ENCODE measurements at places on chromosomes 4 and X.

- peak; percentile 37 for DNase-seq
Observed at GRCh38 chr4:9703391-9703790, 78.0 kb upstream of the DRD5 start.

- DNase-seq = no peak
Observed at GRCh38 chr4:39025552-39026085, 6.6 kb downstream of the TMEM156 start.

GRCh38 chr4:175373031-175373430, 439.0 kb downstream of the GPM6A start:
- DNase-seq = no peak

- DNase-seq = no peak
Observed at GRCh38 chr4:73404042-73404441, at the start of gene ALB. TSS of gene ALB (plus strand) at chr4:73404287. CDS start at chr4:73404328, 41 bp downstream.

- DNase-seq = no peak
Observed at GRCh38 chr4:186030399-186030775, 38.6 kb upstream of the TLR3 start.

DNA sequence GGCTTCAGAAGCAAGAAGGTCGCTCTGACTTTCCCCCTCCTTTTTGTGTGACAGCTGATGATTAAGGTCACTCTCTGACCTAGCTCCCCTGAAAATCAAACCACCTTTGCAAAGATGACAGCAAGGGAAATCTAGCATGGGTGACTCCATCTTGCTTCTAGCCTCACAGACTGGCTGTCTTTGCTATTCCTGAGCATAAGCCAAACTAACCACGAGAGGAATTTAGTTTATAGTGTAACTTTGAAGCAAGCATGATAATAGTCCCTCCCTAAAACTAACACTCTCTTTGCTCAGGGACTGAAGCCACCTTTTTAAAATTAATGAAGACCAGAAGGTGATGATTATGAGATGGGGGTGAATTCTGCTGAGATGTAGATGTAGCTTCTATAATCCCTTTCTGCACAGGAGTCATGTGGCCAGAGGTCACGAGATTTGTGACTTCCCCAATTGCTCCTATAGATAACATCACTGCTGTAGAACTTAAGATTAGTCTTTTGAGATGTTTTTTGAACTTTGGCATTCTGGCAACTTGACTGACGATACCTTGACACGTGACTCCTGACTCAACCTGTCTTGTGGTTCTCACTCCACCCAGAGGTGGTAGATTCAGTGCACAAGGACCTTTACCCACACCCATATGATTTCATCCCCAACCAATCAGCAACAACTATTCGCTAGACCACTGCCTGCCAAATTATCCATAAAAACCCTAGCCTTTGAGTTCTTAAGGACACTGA, 14.9 kb upstream of the PDE5A start:
- no peak for DNase-seq

GRCh38 chr4:151184523-151185458, 85.4 kb downstream of the RPS3A start:
- no peak for DNase-seq

DNA sequence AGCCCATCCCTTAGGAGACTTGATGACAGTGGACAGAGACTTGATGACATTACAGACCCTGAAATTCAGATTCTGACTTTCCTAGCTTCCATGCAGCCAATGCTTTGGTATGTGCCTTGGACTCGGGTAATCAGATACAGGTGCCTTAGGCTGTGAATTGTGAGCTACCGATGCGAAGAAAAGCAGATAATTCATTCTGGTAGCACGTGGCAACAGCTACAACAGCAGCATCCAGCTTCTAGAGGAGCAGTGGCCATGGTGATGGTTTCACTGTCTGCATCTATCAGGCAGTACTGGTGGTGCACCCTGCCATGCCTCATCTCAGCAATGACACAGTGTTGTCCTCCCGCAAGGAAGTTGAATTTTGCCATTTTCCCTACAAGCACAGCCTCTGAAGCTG, 126.9 kb upstream of the TAPT1 start:
- no peak for DNase-seq

DNA sequence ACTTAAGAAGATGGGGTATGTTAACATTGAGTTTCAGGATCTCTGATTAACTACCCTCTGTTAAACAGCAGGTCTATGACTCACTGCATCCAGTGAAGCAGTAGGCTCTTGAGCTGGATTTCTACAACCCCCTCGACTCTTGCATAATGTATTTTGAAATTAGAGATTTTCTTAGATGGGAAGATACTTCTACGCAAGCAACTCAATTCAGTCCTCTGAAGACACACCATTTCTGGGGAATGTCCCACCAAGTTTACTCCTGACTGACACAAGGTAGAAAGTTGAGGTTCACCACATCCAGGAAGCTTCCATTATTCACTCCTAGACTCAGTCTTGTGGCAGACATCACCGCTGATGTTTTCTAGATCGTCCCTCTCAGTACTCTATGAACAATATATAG, 12.9 kb downstream of the PALLD start:
- DNase-seq = no peak

GRCh38 chrX:150507251-150507856, 61.1 kb upstream of the MTM1 start:
- DNase-seq = no peak

- DNase-seq = no peak
Observed at GRCh38 chrX:38166478-38167083, 54.1 kb downstream of the SRPX start.
